ENCODE measurements at places on chromosomes 1 and 21.

DNA sequence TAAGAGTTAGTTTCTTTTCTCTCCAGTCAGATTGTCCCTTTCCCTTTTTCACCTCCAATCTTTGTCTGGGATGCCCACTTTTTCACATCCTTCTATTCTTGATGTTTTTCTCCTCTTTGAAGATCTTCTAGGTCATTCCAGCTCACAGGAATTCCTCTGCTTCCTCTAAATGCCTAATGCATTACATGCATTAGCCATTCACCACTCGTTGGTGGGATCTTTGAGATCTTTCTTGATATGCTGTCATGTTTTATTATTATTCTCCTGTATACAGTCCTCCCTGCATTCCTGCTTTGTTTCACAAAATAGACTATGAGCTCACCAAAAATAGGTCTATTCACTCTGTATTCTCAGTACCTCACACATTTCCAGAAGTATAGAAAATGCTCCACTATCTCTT lies 129.0 kb downstream of the LYPLAL1 start:
- DNase-seq: no peak

DNA sequence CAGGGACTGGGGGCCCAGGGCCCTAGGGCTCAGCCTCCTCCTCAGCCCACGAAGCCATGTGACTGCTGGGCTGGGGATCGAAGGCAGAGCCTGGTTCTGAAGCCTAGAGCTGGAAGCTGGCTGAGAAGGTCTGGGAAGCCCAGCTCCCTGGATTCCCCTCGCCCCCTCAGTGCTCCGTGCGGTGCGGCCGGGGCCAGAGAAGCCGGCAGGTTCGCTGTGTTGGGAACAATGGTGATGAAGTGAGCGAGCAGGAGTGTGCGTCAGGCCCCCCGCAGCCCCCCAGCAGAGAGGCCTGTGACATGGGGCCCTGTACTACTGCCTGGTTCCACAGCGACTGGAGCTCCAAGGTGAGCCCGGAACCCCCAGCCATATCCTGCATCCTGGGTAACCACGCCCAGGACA lies 9.1 kb downstream of the ADAMTSL4 start:
- no peak for DNase-seq

DNA sequence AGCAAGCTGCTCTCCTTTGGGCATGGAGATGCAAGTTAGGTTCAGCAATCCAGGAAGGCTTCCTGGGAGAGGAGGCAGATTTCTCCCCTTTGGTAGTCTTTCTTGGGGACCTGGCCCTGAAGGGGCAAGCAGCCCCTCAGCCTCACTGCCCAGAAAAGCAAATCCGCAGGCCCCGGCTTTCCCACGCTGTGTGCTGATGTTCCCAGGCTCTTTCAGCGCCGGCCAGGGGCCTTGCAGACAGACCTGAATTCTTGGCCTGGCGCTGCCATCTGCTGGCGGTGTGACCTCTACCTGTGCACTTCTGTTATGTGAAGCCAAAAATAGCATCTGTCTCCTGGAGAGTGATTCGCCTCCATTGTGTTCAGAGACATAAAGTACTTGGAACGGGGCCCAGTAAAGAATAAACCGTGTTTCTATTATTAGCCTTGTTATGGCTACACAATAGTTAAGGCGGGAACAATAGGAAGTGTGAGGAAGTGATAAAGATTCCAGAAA lies 64.8 kb downstream of the ALPL start:
- DNase-seq: no peak

GRCh38 chr1:192808163-192808517 lies 699 bp upstream of the RGS2 start:
- no peak for DNase-seq

GRCh38 chr1:244447024-244447423 lies 4.7 kb downstream of the ADSS2 start:
- DNase-seq: no peak

- no peak for DNase-seq
These were observed 10.5 kb upstream of the MCOLN3 start for GRCh38 chr1:85058786-85059185.

GRCh38 chr21:31368361-31368760 lies 24.3 kb upstream of the TIAM1 start:
- DNase-seq: no peak
